GM03348 (cell line): ENCODE measurements at places on chromosomes 1 and 21.
A peak's percentile ranks its signal among the peaks of the same experiment; 100 is the strongest.

GRCh38 chr1:107328087-107328486, 187.2 kb downstream of the NTNG1 start:
- DNase-seq: no peak

DNA sequence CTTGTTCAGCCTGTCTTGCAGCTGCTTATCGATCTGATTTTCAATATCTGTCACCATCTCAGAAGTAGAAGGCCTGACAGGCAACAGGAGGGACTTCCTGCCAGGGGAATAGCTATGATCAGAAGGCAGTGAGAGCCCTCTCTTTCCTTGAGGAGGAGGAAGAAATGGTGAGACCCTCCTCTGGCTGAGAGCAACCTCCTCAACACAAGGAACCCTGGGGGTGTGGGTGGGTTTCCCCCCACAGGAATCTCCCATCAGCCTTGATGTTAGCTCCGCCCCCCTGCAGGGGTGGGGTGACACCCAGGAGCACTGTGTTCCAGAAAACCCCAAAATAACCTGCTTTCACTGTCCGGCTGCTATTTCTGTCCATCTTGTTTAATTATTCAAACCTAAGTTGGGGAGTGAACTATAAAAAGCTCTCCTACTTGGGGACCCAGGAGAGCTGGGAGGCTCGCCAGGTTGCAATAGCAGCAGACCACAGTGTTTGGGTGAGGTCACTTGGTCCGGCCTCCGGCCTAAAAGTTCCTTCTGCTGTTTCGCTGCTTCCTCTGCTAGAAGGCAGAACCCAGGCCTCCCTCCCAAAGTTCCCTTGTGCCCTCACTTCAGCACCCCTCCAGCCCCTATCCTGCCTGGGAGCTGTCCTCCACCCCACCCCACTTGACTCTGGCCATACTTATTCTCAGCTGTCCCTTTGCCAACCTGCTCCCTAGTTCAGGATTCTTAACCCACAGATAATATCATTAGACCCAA, 7.8 kb upstream of the MEF2D start:
- DNase-seq: peak; percentile 56

DNA sequence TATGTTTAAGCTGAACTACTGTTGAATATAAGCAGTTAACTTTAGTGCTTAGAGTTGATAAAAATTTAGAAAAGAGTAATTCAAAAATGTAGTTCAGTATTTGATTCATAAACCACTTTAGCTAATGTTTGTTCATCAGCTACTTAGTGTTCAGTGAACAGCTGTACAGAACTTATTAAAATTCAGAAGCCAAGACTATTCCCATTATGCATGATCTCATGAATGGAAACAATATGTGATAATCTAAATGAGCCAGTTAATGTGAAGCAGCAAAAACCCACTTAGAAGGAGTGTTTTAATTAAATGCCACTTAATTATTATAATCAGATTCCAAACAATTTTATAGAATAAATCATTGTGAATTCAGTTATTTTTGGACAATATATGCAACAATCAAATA, 92.9 kb upstream of the NEGR1 start:
- no peak for DNase-seq

DNA sequence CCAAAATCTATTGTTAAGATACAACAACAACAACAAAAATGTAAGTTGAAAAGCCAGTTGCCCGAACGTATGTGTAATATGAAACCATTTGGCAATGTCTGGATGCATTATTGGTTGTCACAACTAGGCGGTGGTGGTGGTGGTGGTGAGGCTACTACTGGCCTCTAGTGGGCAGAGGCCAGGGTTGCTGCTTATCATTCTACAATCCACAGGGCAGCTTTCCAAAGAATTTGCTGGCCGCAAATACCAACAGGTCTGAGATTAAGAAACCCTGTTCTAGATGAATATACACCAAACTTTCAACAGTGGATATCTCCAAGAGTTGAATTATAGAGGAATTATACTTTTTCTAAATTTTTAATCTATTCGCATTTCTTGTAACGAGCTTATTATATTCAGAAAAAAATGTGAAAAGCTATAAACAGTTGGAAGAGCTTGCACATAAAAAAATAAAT, 26.8 kb upstream of the ZNF697 start:
- peak; percentile 65 for DNase-seq
